ENCODE measurements at places on chromosomes 6 and 20.

- no peak for DNase-seq
These were observed 4.2 kb downstream of the BRD2 start for GRCh38 chr6:32972353-32973143.

DNA sequence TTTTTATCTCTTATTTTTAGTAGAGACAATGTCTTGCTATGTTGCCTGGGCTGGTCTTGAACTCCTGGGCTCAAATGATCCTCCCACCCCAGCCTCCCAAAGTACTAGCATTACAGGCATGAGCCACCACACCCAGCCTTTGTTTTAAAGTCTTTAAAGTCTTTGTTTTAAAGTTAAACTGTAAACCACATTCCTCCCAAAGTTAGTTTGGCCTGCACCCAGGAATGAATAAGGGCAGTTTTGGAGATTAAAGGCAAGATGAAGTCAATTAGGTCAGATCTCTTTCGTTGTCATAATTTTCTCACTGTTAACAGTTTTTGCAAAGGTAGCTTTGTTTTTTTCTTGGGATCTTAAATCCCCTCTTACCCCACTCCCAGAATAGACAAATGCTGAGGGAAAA, 63.8 kb downstream of the UBR2 start:
- DNase-seq = no peak

DNA sequence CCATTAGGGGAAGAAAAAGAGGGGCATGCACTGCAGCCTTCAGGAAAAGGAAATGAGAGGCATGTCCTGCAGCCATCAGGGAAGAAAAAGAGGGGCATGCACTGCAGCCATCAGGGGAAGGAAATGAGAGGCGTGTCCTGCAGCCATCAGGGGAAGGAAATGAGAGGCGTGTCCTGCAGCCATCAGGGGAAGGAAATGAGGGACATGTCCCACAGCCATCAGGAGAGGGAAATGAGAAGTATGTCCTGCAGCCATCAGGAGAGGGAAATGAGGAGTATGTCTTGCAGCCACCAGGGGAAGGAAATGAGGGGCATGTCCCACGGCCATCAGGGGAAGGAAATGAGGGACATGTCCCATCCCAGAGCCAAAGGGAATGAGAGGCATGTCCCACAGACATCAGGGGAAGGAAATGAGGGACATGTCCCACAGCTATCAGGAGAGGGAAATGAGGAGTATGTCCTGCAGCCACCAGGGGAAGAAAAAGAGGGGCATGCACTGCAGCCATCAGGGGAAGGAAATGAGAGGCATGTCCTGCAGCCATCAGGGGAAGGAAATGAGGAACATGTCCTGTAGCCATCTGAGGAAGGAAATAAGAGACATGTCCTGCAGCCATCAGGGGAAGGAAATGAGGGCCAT, 52.0 kb downstream of the PSMB1 start:
- DNase-seq = no peak

GRCh38 chr6:90960324-90960723, 373.5 kb upstream of the MAP3K7 start:
- no peak for DNase-seq

DNA sequence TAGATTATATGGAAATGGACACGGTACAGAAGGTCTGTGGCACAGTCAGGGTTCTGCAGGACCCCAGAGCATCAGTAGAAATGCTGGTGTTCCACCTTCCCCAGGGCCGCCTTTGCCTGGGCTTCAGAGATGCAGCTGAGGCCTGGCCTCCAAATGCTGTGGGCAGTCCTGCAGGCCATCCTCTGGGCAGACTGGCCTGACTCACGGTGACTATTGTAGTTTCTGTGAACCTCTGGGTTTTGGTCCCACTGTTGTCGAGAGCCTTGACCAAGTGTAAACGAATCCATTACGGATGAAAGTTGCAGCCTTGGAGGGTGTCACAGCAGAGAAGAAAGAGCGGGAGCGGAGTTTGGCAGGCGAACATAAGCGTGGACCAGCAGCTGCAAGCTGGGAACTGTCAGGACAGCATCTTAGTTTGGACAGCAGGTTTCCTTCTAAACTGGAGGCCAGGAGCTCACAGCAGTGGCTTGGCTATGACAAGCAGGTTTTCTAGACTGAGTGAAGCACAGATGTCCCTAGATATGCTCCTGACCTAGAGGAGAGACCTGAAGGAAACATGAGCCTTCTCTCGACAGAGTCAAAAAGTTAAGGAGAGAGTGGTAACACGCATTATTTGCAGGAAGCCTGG, 46.2 kb upstream of the BCLAF1 start:
- no peak for DNase-seq

DNA sequence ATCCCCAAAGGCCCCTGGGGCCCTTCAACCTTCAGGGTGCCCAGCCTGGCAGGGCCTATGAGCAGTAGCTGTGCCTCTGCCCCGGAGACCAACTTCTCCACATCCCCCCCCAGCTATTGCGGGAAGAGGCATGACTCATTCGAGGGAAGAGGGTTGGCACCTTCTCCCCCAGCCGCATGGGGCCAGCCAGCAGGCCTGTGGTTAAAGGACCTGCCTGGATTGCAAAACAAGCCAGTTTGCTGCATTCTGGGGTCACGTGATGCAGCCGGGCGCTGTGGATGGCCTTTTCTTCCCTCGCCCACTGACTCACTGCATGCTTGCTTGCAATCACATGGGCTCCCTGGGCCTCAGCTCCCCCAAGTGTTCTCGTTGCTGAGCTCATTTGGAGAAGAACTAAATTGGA, 182.5 kb downstream of the MAFB start:
- DNase-seq = peak; percentile 68

DNA sequence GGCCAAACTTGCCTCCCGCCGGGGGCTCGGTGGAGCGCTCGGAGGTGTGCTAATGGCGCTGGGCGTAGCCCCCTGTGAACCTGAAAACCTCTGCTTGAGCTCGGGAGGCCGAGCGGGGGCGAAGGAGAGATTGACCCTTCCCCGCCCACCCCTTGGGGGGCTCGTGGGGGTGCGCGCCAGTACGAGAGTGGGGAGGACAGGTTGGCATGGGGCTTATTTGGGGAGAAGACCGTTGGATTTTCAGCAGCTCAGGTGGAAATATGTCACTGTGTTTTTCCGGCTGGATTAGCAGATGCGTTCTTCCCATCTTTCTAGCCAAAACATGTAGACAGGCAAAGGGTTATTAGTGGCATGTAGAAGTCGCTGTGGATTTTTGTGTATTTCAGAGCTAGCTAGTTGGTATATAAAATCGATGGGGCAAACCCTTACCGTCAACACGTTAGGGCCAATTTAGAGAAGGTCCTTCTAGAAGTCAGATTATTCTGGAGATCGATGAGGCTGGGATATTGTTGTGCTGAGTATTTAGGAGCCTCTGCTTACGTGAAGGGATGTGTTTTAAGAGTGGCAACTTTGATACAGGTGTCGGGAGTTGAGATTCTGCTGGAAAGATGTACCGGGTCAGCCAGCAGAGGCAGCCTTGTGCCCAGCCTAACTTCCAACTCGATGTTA, 525 bp downstream of the NCOA7 start:
- peak; percentile 57 for DNase-seq

GRCh38 chr6:157265635-157266034, 57.7 kb downstream of the TMEM242 start:
- DNase-seq = no peak

DNA sequence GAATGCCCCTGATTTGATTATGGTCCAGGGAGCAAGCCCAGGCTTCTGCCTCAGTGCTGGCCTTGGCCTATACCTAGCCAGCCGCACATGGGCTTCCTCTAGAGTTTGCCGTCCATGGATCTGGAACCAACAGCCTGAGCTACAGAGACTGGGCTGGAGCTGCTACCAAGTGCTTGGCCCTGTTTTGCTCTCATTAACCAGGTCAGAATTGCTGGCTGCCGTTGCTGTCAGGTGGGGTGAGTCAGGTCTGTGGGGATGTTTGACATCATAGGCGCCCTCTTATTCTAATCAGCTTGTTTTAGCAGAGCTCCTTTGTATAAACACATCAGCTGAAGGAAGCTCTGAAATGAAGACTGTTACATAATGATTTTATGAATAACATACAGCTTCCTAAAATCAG, 83.1 kb upstream of the PHACTR2 start:
- DNase-seq = no peak

GRCh38 chr6:63804381-63804956, 168.9 kb downstream of the PHF3 start:
- DNase-seq = peak; percentile 26

DNA sequence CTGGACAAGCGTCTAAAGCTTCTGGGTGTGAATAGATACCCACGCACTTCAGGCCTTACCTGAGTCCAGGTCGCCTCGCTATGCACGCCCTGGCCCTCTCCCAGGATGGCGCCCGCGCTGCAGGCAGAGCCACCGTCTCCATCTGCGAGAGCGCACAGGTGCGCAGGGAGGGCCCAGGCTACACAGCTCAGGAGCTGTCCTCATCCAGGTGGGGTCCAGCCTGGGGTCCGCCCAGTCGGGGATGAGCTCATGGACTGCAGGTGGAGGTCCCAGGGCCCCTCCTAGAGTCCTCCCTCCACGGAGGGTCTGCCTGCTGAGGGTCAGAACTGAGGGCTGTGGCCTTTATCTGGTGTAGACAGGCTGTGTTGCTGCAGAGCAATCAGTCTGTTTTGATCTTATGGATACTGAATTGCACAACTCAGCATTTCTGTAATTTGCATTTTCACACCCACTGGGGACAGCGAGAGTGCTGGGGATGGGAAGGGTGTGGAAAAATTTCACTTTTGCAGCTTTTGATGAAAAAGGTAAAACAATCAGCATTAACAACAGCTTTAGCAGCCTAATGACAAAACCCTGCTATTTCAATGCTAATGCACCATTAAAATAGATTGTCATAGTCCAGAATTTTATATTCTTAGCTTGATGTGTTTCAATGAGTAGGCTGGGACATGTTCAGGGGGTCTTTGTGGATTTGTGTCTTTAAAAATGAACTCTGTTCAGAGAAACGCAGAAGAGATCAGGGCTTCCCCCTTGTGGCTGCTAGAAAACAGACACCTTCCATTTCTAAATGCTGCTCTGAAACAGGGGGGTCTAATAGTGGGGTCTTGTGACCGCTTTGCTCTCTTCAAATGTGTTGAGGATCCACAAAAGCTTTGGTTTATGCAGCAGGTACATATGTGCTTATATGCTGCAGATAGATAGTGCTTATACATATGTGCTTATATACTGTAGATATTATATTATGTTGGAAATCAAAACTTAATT, 77.8 kb upstream of the PHACTR3 start:
- DNase-seq = peak; percentile 15

DNA sequence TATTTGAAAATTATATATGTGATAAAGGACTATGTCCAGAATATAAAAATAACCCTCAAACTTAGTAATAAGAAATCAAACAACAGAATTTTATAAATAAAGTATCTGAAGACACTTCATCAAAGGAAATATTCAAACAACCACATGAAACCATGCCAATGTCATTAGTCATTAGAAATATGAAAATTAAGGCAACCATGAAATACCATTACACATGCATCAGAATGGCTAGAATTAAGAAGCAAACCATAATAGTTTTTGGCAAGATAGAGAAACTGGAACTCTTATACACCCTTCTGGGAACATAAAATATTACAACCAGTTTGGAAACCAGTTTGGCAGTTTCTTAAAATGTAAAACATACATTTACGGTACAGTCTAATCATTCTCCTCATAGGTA, 137.2 kb upstream of the ADGRB3 start:
- no peak for DNase-seq

DNA sequence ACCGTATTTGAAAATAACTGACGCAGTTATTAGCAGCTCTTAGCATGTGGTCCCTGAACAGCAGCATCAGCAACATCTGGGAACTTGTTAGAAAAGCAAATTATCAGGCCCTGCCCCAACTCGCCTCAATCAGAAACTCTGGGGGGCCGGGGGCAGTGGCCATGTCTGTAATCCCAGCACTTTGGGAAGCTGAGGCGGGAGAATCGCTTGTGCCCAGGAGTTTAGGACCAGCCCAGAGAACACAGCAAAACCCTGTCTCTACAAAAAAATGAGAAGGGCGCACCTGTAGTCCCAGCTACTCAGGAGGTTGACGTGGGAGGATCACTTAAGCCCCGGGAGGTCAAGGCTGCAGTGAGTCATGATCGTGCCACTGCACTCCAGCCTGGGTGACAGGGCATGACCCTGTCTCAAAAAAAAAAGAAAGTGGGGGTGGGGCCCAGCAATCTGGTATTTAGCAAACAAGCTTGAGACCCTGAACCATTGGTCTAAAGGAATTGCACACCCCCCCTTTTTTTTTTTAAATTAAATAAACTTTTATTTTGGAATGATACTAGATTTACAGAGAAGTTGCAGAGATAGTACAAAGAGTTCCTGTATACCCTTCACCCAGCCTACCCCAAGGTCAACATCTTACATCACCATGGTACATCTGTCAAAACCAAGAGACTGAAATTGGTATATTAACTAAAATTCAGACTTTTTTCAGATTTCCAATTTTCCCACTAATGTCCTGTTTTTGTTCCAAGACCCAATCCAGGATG, 6.7 kb downstream of the SRXN1 start:
- DNase-seq = no peak

GRCh38 chr6:137271245-137272183, 52.3 kb upstream of the IFNGR1 start:
- DNase-seq = peak; percentile 72

- DNase-seq = no peak
These were observed 7.7 kb upstream of the SEC63 start for GRCh38 chr6:107965746-107966145.

DNA sequence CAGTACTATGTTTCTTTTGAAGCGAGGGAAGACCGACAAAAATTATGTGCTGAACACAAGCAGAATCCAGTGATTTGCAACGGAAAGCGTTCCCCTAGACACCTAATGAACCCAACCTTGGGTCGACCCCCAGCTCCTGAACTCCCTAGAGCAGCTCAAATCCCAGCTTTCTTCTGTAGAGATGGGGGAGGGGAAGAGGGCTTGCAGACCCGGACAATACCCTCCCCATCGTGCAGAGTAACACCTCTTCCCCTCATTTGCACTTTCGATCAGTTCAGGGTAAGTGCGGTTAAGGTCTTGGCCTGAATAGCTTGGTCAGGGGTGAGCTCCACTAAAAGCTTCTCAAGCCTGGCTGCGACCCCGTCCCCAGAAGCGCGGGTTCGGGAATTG, 404 bp downstream of the CEP162 start:
- peak; percentile 59 for DNase-seq

- DNase-seq = no peak
These were observed 31.0 kb downstream of the ANKS1A start for GRCh38 chr6:34920097-34920496.

- no peak for DNase-seq
These were observed 109.8 kb downstream of the PTPRK start for GRCh38 chr6:128410584-128410983.

DNA sequence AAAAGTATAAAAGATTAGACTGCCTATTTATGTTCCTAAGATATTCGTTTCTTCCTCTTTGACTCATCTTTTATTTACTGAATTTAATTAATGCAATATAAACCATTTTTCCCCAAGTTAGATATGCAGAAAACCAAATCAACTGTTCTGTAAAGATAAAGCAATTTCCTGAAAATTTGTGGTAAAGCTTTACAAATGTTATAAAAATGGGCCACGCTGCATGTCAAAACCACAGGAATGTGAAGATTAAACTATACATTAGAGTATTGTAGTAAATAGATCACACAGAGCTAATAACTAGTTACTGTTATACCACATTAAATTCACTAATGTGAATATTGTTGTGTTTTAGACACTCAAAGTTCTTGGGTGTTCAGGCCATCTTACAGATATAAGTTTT, 83.4 kb downstream of the OPN5 start:
- DNase-seq = no peak

- DNase-seq = no peak
These were observed 32.3 kb upstream of the SLC23A2 start for GRCh38 chr20:5033566-5033965.

- no peak for DNase-seq
These were observed 106.4 kb upstream of the ASCC3 start for GRCh38 chr6:100987556-100987955.

- DNase-seq = peak; percentile 47
These were observed 188.8 kb upstream of the TBX18 start for GRCh38 chr6:84953111-84953755.

GRCh38 chr6:150667977-150668716, 68.5 kb downstream of the PLEKHG1 start:
- DNase-seq = peak; percentile 54
